ENCODE measurements at places on chromosomes 16 and 17. TPM values are rescaled to one million over a fixed set of nuclear protein-coding genes. Genes with fewer than 3 reads are reported as not detected.

Gene ZNF469
- 0.15 TPM for polyA plus RNA-seq

Gene KRTAP3-1
- polyA plus RNA-seq: not detected

Gene NAGS
- 1.2 TPM for polyA plus RNA-seq

Gene CLEC19A
- not detected for polyA plus RNA-seq

Gene TOM1L1
- 45.2 TPM for polyA plus RNA-seq

Gene CACNG1
- not detected for polyA plus RNA-seq

Gene CBX2
- 0.93 TPM for polyA plus RNA-seq

Gene P2RX1
- 0.92 TPM for polyA plus RNA-seq

Gene EIF3CL
- polyA plus RNA-seq: 77.1 TPM

Gene TMEM220
- 6.0 TPM for polyA plus RNA-seq

Gene CACNG5
- polyA plus RNA-seq: not detected

Gene ZMYND15
- polyA plus RNA-seq: 1.8 TPM

Gene DHRS7C
- polyA plus RNA-seq: not detected

Gene NPIPB9
- polyA plus RNA-seq: 0.40 TPM

Gene SYNGR3
- polyA plus RNA-seq: not detected

Gene ZG16B
- 22.3 TPM for polyA plus RNA-seq

Gene PSMD3
- polyA plus RNA-seq: 51.2 TPM

Gene TMEM114
- not detected for polyA plus RNA-seq

Gene CD79B
- 8.1 TPM for polyA plus RNA-seq

Gene HSPB9
- 0.61 TPM for polyA plus RNA-seq

Gene CFDP1
- 60.7 TPM for polyA plus RNA-seq

Gene SOST
- polyA plus RNA-seq: not detected

Gene GAS7
- polyA plus RNA-seq: 4.1 TPM

Gene LYRM1
- 43.4 TPM for polyA plus RNA-seq

Gene GRIN2A
- polyA plus RNA-seq: 0.15 TPM

Gene APOH
- 1.6 TPM for polyA plus RNA-seq

Gene CD300E
- not detected for polyA plus RNA-seq

Gene CACNG4
- polyA plus RNA-seq: 3.1 TPM

Gene DOC2A
- polyA plus RNA-seq: 2.8 TPM

Gene CCDC43
- polyA plus RNA-seq: 19.2 TPM

Gene MRM1
- 2.4 TPM for polyA plus RNA-seq

Gene CHST5
- polyA plus RNA-seq: not detected

Gene SLC6A2
- 0.13 TPM for polyA plus RNA-seq

Measured in stomach (tissue), 19 donors.